Kidney glomerular epithelial cell (primary cell): ENCODE measurements at places on chromosomes 1 and 21.

DNA sequence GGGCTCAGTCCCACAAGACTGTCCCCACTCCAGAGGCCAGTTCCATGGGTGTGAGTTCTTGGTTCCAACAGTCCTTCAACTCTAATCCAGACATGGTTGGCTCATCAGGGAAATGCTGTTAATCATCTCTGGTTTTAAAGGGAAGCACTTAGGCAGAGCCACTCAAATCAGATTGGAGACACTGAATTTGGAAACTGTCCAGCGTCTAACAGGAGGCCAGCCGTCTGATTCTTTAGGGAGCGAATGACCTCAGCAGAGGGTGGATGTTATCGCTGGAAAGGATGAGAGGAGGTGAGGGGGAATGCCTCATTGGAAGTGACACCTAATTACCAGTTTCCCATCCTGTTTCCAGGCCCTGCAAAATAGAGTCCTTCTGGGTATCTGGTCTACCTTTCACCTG is 22.8 kb upstream of the LRRC38 start:
- DNase-seq = no peak

- DNase-seq = no peak
These were observed 183.3 kb downstream of the CRB1 start for GRCh38 chr1:197451381-197451780.

GRCh38 chr21:45724345-45724961 is 80.9 kb downstream of the PCBP3 start:
- DNase-seq = no peak

DNA sequence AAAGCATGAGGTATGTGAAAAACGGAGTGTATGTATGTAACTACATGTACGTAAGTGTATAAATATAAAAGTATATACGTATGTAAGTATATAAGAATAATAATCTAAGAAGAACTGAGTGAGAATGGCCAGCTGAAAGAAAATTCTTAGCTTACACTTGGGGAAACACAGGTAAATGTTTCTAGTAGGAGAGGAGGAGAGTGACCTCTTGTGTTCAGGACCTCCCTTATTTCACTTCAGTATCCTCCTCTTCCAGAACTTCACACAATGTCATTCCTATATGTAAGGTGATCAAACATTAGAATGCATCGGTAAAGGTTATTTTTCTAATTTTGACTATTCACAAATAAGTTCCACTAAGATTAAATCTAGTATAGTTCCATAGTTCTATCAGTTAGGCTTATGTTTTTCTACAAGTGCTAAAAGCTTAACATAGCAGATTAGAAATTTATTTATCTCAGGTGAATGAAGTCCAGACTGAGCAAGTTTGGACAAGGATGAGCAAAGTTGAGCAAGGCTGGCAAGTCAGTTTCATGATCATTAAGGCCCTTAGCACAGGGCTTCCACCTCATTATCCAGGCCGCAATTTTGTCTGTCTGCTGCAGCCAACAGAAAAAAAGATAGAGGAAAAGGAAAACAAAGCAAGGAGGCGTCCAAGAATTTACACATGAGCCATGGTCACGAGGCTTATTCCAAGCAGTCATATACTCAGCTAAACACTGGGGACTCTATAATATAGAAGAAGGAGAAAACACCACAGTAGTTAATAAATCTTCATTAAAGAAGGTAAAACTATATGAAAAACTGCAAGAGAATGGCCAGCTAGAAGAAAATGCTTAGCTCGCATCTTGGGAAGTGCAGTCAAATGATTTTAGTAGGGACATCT is 7.1 kb upstream of the MROH9 start:
- no peak for DNase-seq

- DNase-seq = no peak
These were observed 65.8 kb downstream of the HUNK start for GRCh38 chr21:31938330-31939301.

- DNase-seq = no peak
These were observed 53.7 kb upstream of the DNAJC6 start for GRCh38 chr1:65255656-65256050.

- no peak for DNase-seq
These were observed 2.0 kb downstream of the RCSD1 start for GRCh38 chr1:167631936-167632614.

GRCh38 chr21:24840287-24840686 is 767.0 kb downstream of the MRPL39 start:
- no peak for DNase-seq

GRCh38 chr21:44716984-44717383 is 5.6 kb upstream of the TSPEAR start:
- DNase-seq = no peak

- DNase-seq = no peak
These were observed 81.3 kb downstream of the MAST2 start for GRCh38 chr1:45884700-45885099.

- no peak for DNase-seq
These were observed 921 bp upstream of the ASCL5 start for GRCh38 chr1:201127755-201128455.

GRCh38 chr1:111204983-111205713 is 4.7 kb upstream of the DENND2D start:
- no peak for DNase-seq
